Stimulated activated CD4-positive, alpha-beta T cell treated with anti-CD3 and anti-CD28 coated beads, TNF-alpha, amount 100 ng/mL, for 1 hour (primary cell): ENCODE measurements at places on chromosomes 1 and 21.

DNA sequence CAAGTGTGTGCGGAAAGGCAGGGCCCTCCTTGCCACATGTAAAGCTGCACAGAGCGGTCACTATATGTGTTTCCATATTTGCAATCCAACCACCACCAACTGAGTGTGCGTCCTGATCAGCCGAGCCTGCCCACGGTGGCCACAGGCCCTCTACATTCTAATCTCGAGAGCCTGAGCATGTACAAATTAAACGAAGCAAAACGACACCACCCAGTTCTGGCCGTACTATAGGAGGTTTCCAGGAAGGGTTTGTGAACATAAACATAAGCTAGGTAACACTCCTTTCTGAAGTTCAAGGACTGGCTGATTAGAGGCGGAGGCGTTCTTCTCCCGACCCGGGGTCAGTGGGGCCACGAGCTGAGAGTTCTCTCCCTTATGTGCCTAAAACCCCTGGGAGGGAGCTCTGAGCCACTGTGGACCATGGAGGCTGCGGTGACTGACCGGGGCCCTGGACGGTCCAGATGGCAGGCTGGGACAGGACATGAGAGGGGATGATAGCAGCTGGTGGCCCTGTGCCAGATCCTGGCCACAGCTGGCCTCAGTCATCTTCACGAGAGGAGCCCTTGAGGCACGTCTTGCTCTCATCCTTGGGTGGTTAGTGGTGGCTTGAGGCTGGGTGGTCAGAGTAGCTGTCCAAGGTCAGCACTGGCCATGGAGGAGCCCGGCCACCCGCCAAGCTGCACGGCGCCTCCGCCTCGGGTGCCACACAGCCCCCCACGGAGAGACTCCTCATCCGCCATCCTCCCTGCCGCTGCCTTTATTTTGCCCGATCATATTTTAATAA, 39.1 kb upstream of the TRAPPC10 start:
- DNase-seq: no peak

GRCh38 chr21:41895643-41896493, 16.7 kb upstream of the PRDM15 start:
- peak; percentile 11 for DNase-seq

DNA sequence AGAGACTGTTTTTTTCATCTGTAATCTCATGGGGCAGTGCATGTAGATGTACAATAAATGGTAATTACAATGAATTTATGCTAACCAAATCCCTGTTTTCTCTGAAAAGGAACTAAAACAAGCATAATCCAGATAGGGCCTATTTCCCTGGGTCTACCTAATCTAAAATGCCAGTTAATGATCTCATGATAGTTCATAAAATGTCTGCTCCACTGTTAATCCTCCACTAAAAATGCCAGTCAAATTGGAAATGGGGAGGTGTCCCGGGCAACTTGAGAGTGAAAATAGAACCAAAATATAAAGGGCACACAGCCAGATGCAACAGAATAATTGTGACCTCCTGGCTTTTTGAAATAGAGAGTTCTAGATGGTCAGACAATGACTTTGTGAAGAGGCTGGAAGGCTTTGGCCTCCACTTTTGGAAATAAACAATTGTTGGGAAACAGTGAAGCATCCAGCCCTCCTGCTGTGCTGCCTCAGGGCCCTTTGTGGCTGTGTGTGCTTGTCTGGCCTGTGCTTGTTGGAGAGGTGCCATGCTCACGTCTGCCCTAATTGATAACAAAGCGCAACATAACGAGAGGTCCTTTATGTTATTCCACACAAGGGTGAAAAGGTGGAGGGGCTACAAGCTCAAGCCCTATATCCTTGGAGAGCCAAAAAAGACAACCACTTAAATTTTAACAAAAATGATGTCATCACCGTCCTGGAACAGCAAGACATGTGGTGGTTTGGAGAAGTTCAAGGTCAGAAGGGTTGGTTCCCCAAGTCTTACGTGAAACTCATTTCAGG, 97.7 kb downstream of the ATP5PO start:
- no peak for DNase-seq

GRCh38 chr1:184665360-184665759, 89.3 kb downstream of the EDEM3 start:
- no peak for DNase-seq

DNA sequence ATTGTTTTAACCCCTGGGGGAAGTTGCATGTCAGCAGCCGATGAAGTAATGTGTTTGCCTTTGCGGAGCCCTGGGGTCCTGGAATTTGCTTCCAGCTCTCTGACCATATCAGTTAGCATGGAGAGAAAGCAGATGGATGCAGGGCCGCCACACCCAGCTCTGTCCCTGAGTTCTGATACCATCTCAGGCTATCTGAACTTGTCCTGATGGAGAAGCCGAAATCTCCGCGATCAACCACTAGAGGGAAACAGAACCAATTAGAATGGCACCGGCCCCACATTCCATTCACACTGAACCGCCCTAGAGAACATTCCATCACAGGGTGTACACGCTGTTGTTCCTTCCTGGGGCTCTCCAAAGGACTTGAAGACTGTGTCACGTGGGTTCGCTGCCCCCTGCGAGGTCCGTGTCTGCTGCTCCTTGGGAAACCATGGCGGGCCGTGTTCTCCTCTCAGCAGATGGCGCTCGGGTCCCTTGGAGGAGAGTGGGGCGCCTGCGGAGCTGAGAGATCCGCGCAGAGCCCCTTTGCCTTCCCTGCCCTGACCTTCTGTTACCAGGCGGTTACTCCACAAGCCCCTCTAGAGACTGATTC, 75.4 kb downstream of the ABCA4 start:
- DNase-seq: peak; percentile 19

DNA sequence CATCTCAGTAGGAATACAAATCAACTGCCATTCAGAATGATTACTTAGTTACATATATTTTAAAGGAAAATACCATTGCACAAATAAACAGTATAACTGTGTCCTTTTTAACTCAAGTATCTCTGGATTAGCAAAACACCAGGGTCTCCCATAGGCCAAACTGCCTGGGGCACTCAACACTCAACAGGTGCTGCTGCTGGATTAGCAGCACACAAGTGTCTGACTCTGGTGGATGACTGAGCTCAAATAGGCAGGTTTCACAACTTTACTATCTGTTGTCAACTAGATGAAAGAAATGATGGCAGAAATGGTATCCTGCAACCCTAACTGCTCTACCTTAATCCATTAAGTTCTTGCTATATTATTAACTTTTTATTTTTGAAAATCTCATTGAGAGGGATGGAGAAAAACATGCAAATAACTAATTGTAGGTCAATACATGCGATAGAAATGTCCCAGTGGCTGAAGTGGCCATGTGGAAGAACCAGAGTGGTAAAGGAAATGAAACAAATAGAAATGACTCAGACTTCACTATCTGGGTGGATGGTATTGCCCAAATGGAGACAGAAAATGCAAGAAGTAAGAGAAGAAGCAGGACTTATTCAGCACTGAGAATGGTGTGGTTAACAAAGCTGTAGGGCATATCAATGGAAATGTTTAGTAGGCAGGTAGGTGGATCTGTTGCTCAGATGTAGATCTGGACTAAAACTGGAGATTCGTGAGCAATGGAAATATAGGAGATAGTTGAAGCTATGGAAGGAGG, 90.8 kb upstream of the CCDC190 start:
- DNase-seq: no peak

- DNase-seq: no peak
Observed at GRCh38 chr1:78048446-78048845, 2.7 kb downstream of the GIPC2 start.

- no peak for DNase-seq
Observed at GRCh38 chr1:233509526-233509925, 104.4 kb upstream of the KCNK1 start.

DNA sequence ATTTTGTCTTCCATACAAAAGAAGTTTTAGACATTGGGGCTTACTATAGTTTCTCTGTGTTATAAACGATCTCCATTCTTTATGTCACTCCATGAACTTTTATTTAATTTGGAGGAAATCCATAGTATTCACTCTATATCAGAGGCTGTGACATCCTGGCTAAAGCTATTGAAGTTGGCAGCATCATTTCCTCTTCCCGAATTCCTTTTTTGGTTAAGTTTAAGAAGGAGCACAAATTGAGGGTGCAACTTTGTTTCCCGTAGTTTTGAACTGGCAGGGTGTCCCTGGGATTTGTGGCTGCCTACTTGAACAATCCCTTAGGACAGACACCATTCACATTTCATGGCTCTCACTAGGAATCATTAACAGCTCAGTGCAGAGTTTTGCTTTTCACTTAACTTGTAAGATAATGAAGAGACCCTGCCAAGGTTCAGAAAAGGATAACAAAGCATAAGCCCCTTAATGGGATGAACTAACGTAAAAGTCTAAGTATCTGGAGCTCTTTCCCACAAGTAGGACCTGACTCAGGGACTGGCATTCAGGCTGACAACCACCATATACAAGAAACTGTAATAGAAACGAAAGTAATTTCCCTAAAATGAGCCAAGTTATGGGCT, 13.9 kb downstream of the S1PR1 start:
- DNase-seq: no peak

GRCh38 chr1:54685335-54685905, 30.2 kb upstream of the TTC4 start:
- no peak for DNase-seq

- no peak for DNase-seq
Observed at GRCh38 chr1:171611306-171611705, 10.7 kb upstream of the MYOCOS start.

DNA sequence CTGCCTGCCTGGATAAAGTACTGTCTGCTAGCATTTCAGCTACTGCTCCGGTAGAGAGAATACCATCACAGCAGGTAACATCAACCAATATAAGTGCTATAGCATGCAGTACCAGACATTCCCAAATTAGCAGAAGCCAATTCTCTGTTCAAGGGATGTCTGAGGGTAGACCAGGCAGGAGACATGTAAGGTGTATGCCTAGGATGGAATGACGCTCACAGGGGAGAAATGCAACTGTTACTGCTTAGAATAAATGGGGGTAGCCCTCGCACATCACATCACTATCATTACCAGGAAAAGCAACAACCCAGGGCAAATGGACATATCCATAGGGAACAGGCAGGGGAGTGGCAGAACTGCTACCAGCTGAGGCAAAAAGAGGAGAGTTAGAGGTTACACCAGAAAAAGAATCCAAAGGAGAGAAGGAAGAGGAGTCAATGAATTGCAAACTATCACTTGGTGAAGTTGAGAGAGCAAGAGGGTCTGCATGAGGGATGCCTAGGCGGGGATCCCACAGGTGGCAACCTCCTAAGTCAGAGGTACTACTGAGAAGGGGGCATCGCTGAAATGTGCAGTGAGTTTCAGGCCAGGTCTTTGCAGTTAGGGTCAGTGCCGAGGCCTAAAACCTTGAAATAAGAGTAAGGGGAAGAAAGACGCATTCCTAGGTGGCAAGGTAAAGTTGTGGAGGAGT, 1.1 kb downstream of the UBE2Q1 start:
- DNase-seq: no peak

DNA sequence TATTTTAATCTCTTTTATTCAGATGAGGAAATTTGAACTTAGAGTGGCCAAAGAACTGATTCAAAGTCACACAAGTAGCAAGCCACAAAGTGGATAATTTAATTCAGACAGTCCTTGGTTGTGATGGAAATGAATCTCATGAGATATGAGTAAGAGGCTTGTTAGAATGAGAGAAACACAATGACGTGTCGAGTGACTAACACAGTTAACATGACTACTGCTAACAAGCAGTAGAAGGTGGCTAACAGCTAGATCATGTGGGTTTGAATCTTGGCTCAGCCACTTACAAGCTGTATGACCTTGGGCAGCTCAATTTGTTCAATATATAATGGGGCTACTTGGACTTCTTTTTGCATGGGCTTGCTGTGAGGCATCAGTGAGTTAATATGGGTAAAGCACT, 104.5 kb upstream of the LMO4 start:
- no peak for DNase-seq

- no peak for DNase-seq
Observed at GRCh38 chr1:156481527-156481926, 19.0 kb downstream of the MEF2D start.

- DNase-seq: no peak
Observed at GRCh38 chr21:15197696-15198095, 132.9 kb upstream of the NRIP1 start.

GRCh38 chr1:179146911-179147310, 65.0 kb downstream of the TOR3A start:
- no peak for DNase-seq

DNA sequence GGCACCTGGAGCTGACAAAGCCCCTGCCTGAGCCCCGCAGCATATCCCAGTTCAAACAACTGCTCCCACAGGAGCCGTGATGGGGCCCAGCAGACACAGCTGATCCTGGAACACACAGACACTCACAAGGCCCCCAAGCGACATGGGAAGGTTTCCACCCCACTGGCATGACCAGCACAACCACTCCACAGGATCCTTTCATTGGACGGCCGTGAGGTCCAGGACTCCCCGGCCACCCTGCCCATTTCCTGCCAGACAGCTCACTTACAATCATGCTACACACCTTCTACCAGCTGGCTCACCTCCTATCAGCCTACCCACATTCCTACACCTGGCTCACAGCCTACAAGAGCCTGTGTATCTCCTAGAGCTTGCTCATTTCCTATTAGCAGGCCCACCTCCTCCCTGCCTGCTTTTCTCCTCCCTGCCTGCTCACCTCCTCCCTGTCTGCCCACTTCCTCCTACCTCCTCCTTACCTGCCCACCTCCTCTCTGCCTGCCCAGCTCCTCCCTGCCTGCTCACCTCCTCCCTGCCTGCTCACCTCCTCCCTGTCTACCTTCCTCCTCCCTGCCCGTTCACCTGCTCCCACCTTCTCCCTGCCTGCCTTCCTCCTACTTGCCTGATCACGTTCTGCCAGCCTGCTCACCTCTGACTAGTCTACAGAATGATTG, 73.9 kb downstream of the MATN1 start:
- DNase-seq: no peak

DNA sequence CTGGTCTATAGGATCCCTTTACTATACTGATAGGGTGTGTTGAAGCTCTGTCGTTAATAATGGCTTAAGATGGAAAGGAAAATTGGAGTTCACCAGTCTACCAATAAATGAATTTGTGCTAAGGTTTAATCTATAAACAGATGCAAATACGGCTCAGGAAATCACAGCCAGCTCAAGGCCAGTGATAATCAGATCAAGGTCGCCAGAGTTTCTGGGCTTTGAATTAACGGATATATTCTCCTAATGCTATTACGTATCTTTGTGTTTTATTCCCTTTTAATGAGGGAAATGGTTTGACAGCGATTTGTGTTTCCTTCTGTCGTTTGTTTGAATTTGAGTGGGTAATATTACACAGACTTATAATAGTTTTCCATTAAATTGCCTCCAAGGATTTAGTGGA, 279.6 kb downstream of the BACH1 start:
- no peak for DNase-seq

GRCh38 chr1:67431156-67431765, 1.1 kb upstream of the SERBP1 start:
- no peak for DNase-seq
